ENCODE measurements at places on chromosomes 3 and 15. TPM values are rescaled to one million over a fixed set of nuclear protein-coding genes. Genes with fewer than 3 reads are reported as not detected.

Gene GPR149
- not detected for polyA plus RNA-seq

GRCh38 chr3:129507181-129507831, 21.1 kb upstream of the RHO start:
- H3K27ac ChIP-seq: no peak overlapping the region
- H3K36me3 ChIP-seq: peaks cover 3% of the 10 kb centered on the region
- H3K4me3 ChIP-seq: no peak overlapping the region
- H3K27me3 ChIP-seq: no peaks in the 10 kb centered on the region
- DNase-seq: peak; percentile 26
- no peaks in the 10 kb centered on the region for H3K4me1 ChIP-seq

- H3K27me3 ChIP-seq: no peaks in the 10 kb centered on the region
- H3K27ac ChIP-seq: peak overlapping the region; percentile 56
- peaks cover 13% of the 10 kb centered on the region for H3K36me3 ChIP-seq
- peaks cover 12% of the 10 kb centered on the region for H3K4me1 ChIP-seq
- H3K4me3 ChIP-seq: no peak overlapping the region
Observed at GRCh38 chr15:22968366-22968765, 11.8 kb downstream of the CYFIP1 start.

Gene CHRFAM7A
- 0.53 TPM for polyA plus RNA-seq

Gene EEF1AKMT4
- polyA plus RNA-seq: 9.3 TPM

- peak overlapping the region; percentile 7 for H3K4me3 ChIP-seq
- peaks cover 15% of the 10 kb centered on the region for H3K4me1 ChIP-seq
- DNase-seq: no peak
- H3K36me3 ChIP-seq: peaks cover 8% of the 10 kb centered on the region
- no peak overlapping the region for H3K27ac ChIP-seq
- no peaks in the 10 kb centered on the region for H3K27me3 ChIP-seq
Observed at GRCh38 chr3:169968224-169968885, 1.7 kb downstream of the SEC62 start.

DNA sequence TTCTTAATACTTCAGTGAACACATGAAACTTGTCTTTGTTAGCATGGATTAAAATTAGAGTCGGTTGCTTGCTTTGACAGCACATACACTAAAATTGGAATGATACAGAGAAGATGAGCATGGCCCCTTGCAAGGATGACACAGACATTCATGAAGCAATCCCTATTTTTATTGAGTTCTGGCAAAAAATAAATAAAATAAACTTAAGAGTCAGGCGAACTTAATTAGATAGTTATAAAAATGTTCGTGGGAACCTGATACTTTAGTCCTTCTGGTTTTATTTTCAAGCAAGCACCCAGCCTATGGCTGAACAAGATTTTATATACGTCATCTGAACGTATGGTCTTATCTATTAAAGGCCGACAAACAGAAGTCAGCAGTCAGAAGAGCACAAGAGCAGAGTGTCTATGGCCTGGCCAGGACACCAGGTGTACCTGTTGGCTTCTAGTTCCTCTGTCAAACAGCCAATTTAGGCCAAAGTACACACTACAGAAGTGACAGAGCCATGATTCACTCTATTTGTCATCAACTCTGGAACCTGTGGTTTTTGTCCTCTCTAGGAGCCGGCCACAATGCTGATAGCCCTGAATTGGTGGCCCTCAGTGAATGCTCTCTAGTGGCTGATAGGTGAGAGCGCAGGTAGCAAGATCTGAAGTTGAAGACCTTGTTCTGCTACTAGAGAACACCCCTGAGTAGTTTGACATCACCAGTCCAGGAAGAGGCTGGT, 64.3 kb downstream of the LEO1 start:
- H3K27ac ChIP-seq: no peak overlapping the region
- H3K4me1 ChIP-seq: peaks cover 11% of the 10 kb centered on the region
- no peaks in the 10 kb centered on the region for H3K27me3 ChIP-seq
- no peak overlapping the region for H3K4me3 ChIP-seq
- peaks cover 45% of the 10 kb centered on the region for H3K36me3 ChIP-seq

DNA sequence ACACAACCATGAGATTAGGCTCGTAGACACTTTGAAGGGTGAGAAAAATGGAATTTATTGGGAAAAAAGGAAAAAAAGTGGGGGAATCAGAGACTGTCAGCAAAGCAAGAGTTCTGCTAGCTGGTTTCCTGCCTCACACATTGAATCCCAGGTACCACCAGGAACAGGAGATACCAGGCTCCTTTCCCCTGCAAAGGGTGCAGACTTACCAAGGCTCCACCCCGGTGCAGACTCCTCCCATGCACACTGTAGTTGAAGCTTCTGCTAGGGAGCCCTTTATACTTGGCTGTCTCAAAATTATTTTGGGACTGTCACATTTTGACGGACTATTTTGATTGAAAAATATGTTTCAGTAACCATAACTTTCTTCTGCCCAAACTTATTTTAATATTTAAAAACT, 819.9 kb upstream of the GBE1 start:
- H3K27ac ChIP-seq: no peak overlapping the region
- no peaks in the 10 kb centered on the region for H3K4me1 ChIP-seq
- no peaks in the 10 kb centered on the region for H3K36me3 ChIP-seq
- no peaks in the 10 kb centered on the region for H3K27me3 ChIP-seq

DNA sequence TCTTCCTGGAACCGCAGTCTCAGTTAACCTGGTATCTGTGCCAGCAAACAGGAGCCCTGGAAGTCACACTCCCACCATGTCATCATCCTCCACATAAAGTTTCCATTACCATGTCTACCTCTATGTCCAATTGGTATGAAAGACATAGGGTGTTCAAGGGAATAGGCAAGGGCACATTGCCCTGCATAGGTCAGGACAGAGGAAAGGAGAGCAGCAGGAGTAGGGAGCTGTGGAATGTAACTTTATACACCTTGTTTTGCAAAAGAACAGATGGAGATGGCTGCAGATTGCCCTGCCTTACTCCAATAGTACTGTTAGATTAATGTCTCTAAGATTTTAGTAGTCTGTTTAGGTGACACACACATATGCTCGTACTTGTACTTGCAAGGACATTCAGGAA, 1056.4 kb downstream of the NTRK3 start:
- no peak for DNase-seq
- H3K4me1 ChIP-seq: no peaks in the 10 kb centered on the region
- no peak overlapping the region for H3K4me3 ChIP-seq
- H3K27ac ChIP-seq: no peak overlapping the region
- no peaks in the 10 kb centered on the region for H3K36me3 ChIP-seq
- no peaks in the 10 kb centered on the region for H3K27me3 ChIP-seq

Gene MCTP2
- polyA plus RNA-seq: 0.26 TPM

DNA sequence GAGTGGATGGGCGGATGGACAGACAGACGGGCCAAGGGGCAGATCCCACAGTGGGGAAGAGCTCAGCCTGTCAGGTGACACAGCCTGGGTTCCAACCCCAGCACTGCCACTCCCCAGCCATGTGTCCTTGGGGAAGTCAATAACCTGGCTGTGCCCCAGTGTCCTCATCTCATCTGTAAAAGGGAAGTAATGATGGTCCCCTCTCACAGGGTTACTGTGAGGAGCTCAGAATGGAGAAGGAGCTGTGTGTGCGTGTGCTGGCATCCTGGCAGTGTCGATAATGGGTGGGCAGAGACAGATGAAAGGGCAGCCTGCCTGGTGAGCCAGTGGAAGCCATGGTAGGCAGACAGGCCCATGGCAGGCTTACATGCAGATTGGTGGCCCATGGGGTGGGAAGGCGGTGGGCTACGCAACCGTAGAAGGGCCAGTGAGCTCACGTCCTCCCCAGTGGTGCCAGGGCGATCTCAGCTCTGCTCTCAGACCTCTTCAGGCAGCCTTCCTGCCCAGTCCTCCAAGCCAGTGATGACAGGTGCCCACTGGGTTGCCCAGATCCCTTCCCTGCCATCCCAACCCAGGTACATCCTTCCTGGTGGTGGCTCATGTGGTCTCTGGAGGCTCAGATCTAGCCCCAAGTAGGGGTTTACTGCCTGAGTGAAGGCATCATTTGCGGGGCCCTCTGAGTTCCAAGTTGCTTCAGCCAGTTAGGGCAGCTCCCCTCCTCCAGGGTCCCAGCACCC, 2.3 kb upstream of the DNAJB8 start:
- no peaks in the 10 kb centered on the region for H3K36me3 ChIP-seq
- no peak for DNase-seq
- H3K27me3 ChIP-seq: peaks cover 12% of the 10 kb centered on the region
- H3K4me3 ChIP-seq: no peak overlapping the region

- DNase-seq: no peak
- no peaks in the 10 kb centered on the region for H3K27me3 ChIP-seq
- no peak overlapping the region for H3K27ac ChIP-seq
- peaks cover 55% of the 10 kb centered on the region for H3K36me3 ChIP-seq
- H3K4me3 ChIP-seq: no peak overlapping the region
Observed at GRCh38 chr3:156705761-156706616, 31.6 kb downstream of the TIPARP start.

GRCh38 chr3:110576960-110577359, 494.7 kb upstream of the NECTIN3 start:
- no peaks in the 10 kb centered on the region for H3K36me3 ChIP-seq
- DNase-seq: no peak
- no peak overlapping the region for H3K4me3 ChIP-seq
- peak overlapping the region; percentile 85 for H3K27ac ChIP-seq
- H3K4me1 ChIP-seq: peaks cover 29% of the 10 kb centered on the region

DNA sequence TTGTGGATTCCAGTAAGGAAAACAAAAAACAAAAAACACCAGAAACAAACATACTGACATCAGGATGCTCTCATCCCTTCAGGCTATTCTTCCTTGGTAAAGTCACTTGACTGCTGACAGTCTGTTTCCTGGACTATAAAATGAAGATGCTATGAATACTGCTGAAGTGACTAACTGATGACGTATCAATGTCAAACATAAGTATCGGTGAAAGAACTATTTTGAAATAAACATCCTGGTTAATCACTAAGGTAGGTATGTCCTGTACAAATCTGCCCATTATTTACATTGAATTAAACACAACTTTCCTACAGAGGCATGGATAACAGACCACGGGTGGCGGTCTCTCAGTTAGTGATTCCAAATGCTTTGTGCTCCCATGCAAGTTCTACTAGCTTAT, 45.9 kb downstream of the CHAC1 start:
- no peak overlapping the region for H3K27ac ChIP-seq
- no peak overlapping the region for H3K4me3 ChIP-seq
- H3K36me3 ChIP-seq: peaks cover 62% of the 10 kb centered on the region
- no peak for DNase-seq
- no peaks in the 10 kb centered on the region for H3K27me3 ChIP-seq
- H3K4me1 ChIP-seq: no peaks in the 10 kb centered on the region
